ENCODE measurements at places on chromosomes 12 and 14. TPM values are rescaled to one million over a fixed set of nuclear protein-coding genes. Genes with fewer than 3 reads are reported as not detected.

ZC3H10 gene
- 6.0 TPM for polyA plus RNA-seq

- no peak for DNase-seq
Observed at GRCh38 chr12:82040987-82041743, 282.0 kb upstream of the PPFIA2 start.

DNA sequence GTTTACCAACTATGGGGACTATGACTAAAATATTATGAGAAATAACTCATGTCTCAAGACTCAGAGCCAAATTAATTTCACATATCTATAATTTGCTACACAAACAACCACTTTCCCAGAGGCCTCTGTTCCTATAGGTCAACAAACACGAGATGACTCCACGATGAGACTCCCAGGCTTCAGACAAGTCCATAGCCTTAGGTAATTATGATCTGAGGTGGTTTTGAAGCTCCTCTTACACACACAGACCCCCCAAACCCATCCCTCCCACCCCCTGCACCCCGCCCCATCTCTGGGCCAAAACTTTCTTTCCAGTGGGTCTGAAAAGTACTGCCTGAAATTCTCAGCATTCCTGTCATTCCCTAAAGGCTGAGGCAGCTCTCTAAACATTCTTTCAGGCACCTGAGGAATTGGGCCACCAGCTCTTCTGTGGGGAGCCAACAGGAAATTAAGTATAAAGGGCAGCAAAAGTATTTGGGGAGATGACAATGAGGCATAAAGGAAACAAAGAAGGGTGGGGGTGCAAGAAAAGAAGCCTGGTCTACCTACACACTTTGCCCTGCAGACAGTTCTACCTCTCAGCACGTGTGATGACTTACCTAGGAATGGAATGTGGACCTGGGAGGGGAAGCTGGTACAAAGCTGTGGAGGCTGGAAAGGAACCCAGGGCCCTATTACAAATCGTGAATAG lies 143.6 kb downstream of the PAWR start:
- no peak for DNase-seq

- DNase-seq, result no peak
Observed at GRCh38 chr14:90499908-90500664, 103.3 kb downstream of the CALM1 start.

DNA sequence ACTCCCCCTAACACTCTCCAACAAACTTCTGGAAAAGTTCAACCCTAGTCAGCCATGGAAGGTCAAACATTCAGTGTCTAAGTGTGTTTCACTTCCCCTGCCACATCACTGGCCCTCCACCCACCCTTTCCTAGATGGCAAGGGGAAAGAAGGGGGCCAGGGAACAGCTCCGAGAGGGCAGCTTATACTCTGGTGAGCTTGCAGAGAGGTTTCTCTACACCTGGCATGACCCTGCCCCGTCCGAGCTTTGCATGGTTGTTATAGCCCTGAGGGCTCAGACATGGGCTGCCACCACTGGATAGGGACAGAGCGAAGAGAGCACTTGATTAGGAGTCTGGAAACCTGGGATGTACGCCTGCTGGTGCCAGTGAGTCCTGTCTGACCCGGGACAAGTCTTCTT lies 4.0 kb downstream of the ACVRL1 start:
- DNase-seq, result no peak

- no peak for DNase-seq
Observed at GRCh38 chr12:46110928-46111699, 120.7 kb upstream of the SCAF11 start.

- no peak for DNase-seq
Observed at GRCh38 chr12:87656311-87656710, 372.9 kb downstream of the C12orf50 start.

- DNase-seq, result no peak
Observed at GRCh38 chr14:24165785-24166184, 4.7 kb downstream of the IRF9 start.

DNA sequence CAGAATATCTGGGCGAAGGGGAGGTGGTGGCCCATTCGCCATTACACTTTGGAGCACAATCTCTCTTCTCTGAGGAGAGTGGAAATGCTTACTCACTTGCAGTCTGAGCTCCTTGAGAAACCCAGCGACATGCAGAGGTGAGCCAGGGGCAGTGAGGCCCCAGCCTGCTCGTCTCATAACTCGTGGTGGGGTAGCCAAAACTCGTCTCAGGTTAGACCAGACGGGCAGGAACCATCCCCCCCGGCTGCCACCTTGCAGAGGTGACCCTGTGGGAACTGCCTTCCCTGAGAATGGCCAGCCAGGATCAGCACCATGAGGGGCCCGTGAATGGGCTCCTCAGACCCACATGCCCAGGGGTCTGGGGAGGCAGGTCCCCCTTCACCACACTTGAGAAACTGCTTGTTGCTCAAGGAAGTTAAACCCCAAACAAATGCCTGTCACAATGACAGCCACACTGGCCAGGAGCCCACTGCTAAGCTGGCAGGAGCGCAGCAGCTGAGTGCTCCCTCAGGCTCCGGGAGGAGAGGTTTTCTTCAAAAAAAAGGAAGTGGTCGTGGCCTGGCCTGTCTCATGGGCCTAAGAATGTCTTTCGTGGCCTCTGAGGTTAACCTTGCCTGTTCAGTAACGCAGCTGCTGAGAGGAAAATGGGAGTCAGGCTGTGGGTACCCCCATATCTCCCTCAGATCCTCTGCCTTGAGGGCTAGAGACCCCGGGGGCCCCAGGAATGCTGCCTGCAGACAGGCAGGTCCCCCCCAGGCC lies 9.2 kb upstream of the ALDH2 start:
- DNase-seq, result no peak

DNA sequence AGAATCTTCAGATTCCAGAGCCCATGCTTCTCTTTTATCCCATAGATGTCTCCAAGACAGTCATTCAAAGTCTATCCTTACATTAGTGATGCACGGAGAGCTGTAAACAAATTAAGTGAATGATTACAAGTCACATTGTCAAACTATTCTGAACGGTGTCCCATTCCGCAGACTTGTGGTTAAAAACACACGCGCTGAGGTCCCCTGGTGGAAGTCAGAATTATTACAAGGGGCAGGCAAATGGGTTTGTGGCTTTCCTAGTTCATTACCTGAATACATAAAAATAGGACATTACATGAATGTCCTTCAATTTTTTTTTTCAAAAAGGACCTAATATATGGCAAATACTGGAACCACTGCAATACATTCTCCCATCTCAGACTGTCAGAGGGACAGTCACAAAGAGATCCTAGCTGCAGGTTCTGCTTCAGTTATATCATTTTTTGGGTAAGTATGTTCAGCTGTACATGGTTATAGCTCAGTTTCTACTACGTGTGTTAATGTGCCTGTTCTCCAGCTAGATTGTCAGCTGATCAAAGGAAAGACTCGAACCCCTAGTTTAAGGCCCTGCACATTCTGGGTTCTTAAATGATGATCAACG lies 53.1 kb upstream of the STON2 start:
- no peak for DNase-seq

GRCh38 chr14:89382901-89383845 lies 33.9 kb downstream of the FOXN3 start:
- DNase-seq, result no peak

All from left renal cortex interstitium (tissue), 4 donors.